ENCODE measurements at places on chromosomes 2 and 18.
A peak's percentile ranks its signal among the peaks of the same experiment; 100 is the strongest.

DNA sequence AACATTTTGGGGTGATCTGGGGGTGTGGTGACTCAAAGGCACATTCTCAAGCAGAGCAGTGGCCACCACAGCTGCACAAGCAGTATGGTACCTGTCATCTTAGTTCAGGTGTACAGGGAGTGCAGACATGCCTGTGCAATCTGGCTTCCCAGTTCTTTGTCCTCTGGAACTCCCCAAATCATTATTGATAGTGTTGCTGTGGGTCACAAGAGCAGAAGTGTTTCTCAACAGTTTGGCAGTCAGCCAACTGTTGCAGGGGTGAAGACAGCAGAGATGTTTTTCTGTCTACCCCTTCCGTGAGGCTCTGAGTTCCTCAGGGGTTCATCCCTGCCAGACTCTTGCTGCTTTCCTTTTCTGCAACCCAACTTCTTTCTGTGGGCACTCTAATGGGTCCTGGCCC, 206.5 kb upstream of the ZSWIM2 start:
- DNase-seq: no peak

DNA sequence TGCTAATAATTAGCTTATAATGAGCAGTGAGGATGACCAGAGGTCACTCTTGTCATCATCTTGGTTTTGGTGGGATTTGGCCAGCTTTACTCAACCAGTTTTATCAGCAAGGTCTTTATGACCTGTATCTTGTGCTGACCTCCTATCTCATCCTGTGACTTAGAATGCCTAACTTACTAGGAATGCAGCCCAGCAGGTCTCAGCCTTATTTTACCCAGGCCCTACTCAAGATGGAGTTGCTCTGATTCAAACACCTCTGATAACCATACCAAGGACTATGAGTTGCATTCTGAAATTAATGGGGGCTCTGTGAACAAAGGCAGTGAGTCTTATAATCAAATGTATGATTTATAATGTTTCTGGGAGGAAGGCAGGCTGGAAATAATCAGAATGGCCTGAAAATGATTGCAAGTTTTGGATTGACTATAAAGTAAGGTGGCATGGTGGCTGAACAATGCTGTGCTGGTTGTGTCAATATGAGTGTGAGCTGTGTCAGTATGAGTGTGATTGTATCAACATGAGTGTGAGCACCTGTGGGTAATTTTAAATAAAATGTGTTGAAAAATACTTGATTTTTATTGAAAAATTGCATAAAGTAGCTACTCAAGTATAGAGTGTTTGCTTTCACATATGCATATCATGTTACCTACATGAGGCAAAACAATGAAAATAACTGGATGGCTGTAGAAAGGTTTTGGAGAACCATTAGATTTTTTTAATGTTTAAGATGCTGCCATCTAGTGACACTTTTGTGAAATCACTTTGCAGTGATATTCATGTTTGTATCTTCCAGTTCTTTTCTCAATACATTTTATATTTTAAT, 103.0 kb downstream of the KYNU start:
- no peak for DNase-seq

GRCh38 chr2:172834881-172835280, 99.2 kb downstream of the RAPGEF4 start:
- no peak for DNase-seq

DNA sequence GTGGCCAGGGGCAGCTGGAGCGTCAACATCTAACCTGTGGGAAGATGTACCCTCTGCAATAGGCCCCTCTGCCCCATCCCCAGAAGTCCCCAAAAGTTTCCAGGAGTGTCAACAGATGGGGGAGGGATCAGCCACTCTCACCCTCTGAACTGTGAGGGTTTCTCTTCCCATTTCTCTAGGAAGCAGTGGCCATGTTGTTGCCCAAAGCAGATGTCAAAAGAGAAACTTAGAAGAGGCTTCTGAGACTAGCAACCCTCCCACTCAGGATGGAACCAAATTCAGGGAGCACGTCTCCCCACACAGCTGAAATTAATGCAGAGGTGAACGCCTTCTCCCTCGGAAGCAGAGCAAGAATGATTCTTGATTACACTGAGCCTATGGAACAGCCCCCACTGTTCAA, 70.3 kb downstream of the ARL4C start:
- DNase-seq: no peak

- peak; percentile 58 for DNase-seq
Observed at GRCh38 chr2:179057737-179058136, 7.8 kb upstream of the CCDC141 start.

DNA sequence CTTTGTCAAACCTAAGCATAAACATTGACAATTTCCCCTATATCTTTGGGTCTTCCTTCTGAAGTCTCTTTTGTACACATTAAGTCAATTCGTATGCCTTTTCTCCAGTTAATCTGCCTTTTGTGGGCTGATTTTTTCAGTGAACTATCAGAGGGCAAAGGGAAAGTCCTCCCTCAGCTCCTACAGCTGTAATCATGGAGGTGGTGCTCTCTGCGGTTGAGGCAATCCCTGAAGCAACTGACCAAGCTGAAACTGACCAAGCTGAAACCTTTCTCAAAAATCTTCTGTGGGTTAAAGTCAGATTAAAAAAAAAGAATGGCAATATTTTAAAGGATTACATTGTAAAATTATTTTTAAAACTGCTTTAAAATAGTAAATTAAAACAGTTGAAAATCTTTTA, 105.8 kb upstream of the DNAJC10 start:
- no peak for DNase-seq

All from neuronal stem cell (in vitro differentiated cells).